Chondrocyte (in vitro differentiated cells): ENCODE measurements at places on chromosomes 4 and X. TPM values are rescaled to one million over a fixed set of nuclear protein-coding genes. Genes with fewer than 3 reads are reported as not detected.

ARHGAP4 gene
- 2.8 to 3.7 TPM (median 3.1 TPM) in 3 replicates for total RNA-seq

DNA sequence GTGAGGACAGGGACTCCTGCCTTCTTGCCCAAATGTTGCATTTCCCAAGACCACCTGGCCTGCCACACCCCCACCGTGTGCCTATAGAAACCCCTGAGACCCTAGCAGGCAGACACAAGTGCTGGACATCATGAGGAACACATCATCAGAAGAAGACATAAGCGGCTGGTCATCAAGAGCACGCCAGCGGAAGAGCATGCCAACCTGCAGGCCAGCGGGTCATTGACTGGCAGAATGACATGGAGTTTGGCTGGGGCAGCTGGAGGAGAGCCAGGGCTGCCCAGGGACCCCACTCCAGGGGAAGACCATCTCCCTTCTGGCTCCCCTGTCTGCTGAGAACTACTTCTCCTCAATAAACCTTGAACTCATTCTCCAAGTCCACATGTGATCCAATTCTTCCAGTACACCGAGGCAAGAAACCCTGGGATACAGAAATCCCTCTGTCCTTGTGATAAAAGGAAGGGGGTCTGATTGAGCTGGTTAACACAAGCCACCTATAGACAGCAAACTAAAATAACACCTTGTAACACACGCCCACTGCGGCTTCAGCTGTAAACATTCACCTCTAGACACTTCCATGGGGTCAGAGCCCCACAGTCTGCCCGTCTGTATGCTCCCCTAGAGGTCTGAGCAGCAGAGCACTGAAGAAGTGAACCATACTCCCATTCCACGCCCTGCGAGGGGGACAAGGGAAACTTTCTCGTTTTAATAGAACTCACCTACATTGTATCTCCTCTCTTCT lies 164.8 kb upstream of the EMCN start:
- H3K27ac ChIP-seq = no peak overlapping the region
- no peak overlapping the region for H3K4me3 ChIP-seq
- H3K36me3 ChIP-seq = peaks cover 2% of the 10 kb centered on the region
- DNase-seq = no peak
- no peaks in the 10 kb centered on the region for H3K4me1 ChIP-seq

DNA sequence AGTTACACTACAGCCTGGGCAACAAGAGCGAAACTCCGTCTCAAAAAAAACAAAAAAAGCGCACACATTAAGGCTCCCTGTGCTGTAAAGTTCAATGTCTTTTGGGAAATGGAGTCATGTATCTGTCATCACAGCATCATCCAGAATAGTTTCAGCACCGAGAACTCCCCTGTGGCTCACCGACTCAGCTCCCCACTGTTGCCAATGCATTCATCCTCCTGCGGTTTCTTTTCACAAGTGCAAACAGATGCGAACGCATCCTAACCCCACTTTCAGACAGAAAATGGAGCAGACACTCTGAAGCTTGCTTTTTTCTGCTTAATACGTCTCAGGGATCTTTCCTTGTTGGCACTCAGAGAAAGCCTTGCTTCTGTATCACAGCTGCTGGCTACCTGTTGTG lies 13.8 kb upstream of the SH3TC1 start:
- H3K27ac ChIP-seq = peak overlapping the region; percentile 25
- H3K27me3 ChIP-seq = peaks cover 8% of the 10 kb centered on the region
- DNase-seq = no peak
- H3K4me1 ChIP-seq = peaks cover 25% of the 10 kb centered on the region
- no peaks in the 10 kb centered on the region for H3K36me3 ChIP-seq

GRCh38 chr4:81096566-81096965 lies 66.1 kb downstream of the BMP3 start:
- H3K27ac ChIP-seq = no peak overlapping the region
- H3K4me3 ChIP-seq = no peak overlapping the region
- no peak for DNase-seq
- H3K27me3 ChIP-seq = peaks cover 3% of the 10 kb centered on the region
